Muscle of leg (tissue), 16 donors: ENCODE measurements at places on chromosomes 6 and 20. TPM values are rescaled to one million over a fixed set of nuclear protein-coding genes. Genes with fewer than 3 reads are reported as not detected.

DNA sequence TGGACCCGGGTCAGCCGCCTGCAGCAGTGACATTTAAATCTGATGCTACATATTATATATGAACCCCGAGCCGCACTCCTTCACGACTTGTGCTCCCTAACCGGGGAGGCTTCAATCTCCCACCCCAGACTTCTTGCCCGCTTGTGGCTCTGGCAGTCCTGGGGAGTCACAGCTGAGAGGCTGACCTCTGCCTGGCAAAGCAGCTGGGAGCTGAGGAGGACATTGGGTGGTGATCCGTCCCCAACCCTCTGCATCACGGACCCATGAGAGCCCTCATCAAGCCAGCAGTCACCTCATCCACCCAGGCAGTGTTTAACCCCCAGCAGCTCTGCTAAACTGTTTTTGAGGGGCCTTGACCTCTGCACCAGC lies 33.7 kb upstream of the CDH22 start:
- DNase-seq = no peak

GRCh38 chr6:82617648-82618047 lies 254.0 kb downstream of the TPBG start:
- DNase-seq = no peak

SAYSD1 gene
- total RNA-seq = 12.7 TPM

DNA sequence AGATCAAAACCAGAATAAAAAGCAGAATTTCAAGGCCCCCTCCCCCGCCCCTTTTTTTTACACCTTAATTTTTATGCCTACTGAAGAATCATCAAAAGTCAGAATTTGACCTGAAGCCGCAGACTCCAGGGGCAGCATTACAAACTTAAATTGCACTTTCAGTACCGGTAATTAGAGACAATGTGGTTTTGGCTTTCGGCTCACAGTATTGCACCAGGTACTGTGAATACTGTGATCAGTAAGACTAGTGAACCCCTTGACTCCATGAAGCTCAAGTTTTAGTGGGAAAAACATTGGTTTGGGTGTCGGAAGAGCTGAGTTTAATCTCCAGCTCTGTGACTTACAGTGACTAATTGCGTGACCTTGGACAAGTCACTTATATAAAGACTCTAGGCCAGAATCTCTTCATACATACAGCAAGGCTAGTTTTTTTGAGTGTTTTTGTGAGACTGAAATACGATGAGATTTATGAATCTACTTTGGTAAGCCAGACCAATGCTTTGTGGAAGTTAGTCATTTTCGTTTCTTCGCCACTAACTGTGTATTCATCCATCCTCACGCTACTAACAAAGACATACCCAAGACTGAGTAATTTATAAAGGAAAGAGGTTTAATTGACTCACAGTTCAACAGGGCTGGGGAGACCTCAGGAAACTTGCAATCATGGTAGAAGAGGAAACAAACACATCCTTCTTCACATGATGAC lies 114.7 kb downstream of the SASH1 start:
- DNase-seq = no peak

GRCh38 chr6:33427585-33428223 lies 7.8 kb downstream of the SYNGAP1 start:
- peak; percentile 56 for DNase-seq

TBC1D20 gene
- 23.6 TPM for total RNA-seq

KCNS1 gene
- total RNA-seq = 0.04 TPM

- no peak for DNase-seq
Observed at GRCh38 chr20:50488236-50488806, 21.9 kb upstream of the PTPN1 start.

GRCh38 chr6:25414755-25415154 lies 135.6 kb downstream of the CARMIL1 start:
- DNase-seq = no peak

- DNase-seq = peak; percentile 88
Observed at GRCh38 chr6:112030961-112031660, 22.8 kb upstream of the CCN6 start.

DNA sequence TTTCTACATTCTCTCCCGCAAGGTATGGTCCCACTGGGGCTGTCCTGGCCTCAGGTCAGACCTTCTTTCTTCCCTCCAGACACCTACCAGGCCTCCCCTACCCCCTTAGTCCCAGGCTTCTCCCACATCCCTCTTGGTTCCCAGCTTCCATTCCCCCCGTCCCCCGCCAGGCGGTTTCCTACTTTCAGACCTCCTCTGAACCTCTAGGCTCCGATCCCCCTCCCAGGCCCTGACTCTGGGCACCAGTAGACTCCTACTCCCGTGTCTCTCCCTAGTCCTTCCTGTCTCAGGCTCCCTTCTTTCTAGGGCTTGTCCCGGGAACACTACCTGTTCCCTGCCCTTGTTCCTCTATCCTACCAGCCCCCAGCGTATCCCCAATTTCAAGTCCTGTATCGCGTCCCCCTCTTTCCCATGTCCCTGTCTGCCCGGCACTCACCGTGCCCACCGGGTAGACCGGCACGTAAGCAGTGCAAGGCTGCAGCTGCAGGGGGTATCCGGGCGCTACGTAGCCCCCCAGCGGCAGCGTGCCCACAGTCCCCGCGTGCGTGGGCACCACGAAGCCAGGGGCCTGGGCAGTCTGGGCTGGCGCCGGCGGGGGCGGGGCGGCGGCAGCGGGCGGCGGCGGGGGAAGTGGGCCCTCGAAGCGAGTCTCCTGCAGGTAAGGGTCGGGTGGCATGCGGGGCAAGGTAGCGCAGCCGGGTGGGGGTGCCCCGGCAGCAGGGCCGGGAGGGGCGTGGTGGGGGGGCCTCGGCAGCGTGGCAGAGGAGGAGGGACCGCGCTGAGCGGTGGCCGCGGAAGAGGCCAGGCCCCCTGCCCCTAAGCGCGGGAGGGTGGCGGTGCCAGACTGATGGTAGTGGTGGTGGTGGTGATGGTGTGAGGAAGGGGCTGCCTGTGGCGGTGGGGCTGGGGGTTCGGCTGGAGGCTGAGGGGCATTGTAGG lies 1.5 kb downstream of the PRRT1 start:
- DNase-seq = peak; percentile 6
